ENCODE measurements at places on chromosomes 1 and 21.

DNA sequence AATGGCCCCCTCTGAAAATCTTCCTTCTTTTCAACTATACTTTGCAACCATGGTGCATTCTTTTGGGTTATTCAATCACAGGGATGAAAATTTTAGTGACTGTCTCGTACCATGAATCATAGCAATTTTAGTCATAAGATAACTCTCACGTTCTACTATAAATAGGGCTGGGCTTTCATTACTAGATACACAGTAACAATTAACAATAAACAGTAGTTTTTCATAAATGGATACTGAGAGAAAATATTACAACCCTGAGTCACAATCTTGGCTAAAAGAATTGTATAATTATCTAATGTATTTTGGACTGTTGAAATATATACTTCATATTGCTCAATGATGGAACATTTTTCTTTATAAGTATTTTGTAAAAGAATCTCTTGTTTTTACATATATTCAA, 96.1 kb downstream of the TEX35 start:
- DNase-seq, result peak; percentile 86

DNA sequence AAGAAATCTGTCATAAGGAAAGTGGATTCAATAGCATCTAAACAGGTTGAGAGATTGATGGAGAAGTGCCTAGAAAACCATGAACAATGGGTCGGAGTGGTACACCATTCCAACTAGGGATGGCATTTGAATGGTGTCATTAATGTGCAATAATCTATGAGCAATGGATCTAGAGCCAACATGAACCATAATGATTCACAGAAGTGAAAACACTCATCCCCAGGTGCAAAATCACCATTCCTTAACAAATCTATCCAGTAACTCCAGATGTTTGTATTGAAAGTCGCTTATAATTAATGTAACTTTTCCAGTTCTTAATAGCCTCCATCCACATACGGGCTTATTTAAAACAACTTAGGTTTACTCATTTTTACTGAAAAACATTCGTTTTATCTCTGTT, 201.3 kb upstream of the ADGRL4 start:
- no peak for DNase-seq

DNA sequence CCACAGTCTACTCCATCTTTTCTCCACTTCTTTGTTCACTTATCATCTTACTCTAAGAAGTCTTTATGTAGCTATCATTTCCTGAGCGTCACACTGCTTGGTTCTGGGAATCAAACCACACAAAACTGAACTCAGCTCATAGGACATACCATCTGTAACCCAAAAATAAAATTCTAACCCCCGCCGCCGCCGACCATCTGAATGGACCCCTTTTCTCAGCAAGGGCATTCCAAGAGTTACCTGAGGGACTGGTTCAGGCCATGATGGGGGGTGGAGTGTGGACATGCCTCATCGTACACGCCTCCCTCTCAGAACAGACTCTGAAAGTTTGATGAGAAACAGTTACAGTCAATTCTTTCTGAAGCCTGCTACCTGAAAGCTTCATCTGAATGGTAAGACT, 12.6 kb upstream of the CHI3L2 start:
- DNase-seq, result no peak

GRCh38 chr1:185735701-185736064, 1.5 kb downstream of the HMCN1 start:
- DNase-seq, result no peak

- no peak for DNase-seq
Measured at GRCh38 chr1:164576291-164577271, 17.6 kb downstream of the PBX1 start.

- DNase-seq, result no peak
Measured at GRCh38 chr1:164560121-164560541, 1.1 kb downstream of the PBX1 start.

DNA sequence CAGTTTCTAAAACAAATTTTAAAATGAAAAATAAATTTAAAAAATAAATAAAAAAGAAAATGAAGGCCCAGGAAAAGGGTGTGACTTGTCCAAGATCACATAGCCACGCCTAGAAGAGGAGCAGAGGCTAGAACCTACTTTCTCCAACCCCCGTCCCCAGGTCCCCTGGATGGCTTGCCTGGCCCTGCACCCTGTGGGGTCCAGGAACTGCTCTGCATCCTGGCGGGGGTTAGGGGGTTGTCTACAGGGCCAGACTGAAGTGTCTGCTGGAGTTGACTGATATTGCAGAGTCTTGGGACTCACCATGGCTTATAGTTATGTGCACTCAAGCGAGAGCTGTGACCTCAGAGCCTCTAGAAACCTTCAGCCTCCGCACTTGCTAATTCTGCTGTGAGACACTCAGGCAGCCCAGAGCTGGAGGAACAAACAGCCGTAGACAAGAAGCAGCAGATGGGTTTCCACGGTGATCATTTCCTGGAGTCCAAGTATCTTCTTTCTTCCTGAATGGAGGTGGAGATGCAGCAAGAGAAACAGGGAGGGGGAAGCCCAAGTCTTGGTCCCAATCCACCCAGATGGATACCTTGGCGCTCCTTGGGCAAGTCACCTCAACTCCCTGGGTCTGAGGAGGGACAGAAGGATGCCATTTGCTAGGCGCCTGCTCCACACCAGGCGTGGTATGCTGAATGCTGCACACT, 5.2 kb upstream of the EXTL1 start:
- no peak for DNase-seq

DNA sequence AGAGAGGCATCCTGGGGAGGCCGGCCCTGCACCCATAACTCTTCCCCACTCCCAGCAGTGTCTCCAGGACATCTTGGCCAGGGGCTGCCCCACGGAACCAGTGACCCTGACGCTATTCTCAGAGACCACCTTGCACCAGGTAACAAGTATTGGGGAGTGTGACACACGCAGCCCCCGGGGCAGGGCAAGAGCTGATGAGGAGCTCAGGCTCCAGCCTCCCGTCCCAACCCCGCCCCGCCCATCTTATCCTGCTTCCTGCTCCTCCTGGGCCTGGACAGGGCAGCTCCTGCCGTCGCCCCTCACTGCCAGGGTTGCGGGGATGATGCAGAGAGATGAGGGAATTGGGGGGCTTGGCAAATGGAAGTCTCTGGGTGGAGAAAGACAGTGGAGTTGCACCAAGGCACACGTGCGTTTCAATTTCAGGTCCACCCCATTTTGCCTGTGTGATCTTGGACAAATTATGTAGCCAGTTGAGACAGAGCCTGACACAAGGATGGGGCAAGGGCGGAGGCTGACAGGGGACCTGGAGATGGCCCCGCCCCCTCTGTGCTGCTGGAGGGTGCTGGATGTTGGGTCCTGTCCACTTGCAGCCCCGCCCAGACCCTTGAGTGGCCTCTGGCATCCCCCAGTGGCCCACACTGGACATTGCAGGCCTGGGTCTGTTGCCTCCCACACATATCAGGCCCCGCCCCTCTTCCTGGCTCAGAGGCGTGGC, 10.7 kb downstream of the CLCNKA start:
- DNase-seq, result peak; percentile 89

- no peak for DNase-seq
Measured at GRCh38 chr1:71638081-71638766, 557.4 kb upstream of the ZRANB2 start.

DNA sequence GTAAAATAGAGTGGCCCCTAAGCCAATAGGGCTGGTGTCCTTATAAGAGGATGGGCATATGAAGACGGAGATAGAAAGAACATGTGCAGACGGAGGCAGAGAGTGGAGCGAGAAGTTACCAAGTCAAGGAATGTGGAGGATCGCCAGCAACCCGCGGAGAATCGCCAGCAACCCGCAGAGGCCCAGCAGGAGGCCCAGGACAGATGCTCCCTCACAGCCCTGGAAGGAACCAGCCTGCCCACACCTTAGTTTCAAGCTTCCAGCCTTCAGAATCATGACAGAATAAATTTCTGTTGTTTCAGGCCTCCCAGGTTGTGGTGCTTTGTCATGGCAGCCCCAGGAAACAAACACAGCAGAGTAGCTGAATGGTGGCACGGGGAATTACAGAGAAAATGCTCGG, 9.6 kb downstream of the CLDN14 start:
- DNase-seq, result no peak

- no peak for DNase-seq
Measured at GRCh38 chr1:201540846-201541735, 2.2 kb downstream of the NAV1 start.

GRCh38 chr1:207217778-207218511, 103.5 kb upstream of the CD55 start:
- DNase-seq, result no peak
